ENCODE measurements at places on chromosomes 1 and 21.

- DNase-seq: no peak
These were observed 21.3 kb upstream of the S100A10 start for GRCh38 chr1:152014943-152015342.

DNA sequence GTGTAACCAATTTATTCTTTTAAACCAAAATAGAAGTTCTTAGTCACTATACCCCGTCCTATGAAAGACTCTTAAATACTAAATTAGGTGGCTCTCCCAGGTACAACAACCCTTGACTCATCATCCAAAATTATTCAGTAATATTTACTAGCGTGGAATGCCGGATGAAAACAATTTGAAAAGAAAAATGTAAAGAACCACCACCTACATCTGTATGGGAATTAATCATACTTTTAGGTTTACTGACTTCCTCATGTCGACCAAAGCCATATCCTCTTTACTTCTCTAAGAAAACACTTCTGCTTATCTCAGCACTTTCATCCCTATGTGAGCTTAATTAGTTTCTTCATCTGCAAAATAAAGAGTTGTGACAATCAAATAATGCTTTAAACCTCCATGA is 139.6 kb downstream of the AKT3 start:
- no peak for DNase-seq

GRCh38 chr1:200619894-200620272 is 668 bp downstream of the KIF14 start:
- no peak for DNase-seq

- DNase-seq: no peak
These were observed 18.5 kb downstream of the SLC66A1 start for GRCh38 chr1:19330449-19331135.

GRCh38 chr1:236039740-236040685 is 24.9 kb downstream of the NID1 start:
- DNase-seq: no peak

GRCh38 chr1:85134583-85135391 is 66.0 kb downstream of the SYDE2 start:
- no peak for DNase-seq

DNA sequence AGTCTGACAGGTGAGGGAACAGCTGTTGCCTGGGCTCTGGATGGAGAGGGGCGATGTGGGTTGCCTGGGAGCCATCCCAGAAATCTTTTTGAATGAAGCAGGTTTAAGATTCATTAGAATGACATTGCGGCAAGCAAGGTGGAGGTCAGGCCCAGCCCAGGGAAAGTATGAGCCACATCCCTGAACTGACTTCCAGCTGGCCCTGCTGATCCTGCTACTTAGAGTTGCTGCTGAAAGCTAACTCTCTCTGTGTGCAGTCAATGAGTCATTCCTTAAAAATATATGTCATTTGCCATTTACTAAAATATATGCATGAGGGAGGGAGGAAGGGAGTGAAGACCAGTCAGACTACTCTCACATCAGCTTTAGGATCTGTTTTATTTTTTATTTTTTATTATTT is 54.3 kb upstream of the RAB3GAP2 start:
- no peak for DNase-seq

- no peak for DNase-seq
These were observed 284.9 kb downstream of the PBX1 start for GRCh38 chr1:164843743-164844500.

DNA sequence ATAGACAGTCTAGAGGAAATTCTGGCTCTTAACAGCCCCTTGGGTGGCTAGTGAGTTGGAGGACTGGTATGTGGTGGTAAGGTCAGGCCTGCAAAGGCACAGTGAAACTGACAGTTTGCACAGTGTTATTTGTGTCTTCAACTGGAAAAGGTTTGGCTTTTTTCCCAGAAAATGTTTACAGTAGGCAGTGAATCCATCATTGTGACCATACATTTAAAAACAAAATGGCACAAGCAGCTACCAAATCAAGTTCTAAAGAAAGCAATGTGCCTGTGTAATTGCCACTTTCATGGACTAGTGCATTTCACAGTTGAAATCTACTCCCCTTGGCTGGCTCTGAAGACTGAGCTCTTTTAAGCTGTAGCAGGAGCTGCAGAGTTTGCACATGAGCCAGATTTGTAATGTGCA is 24.8 kb downstream of the ATPAF1 start:
- no peak for DNase-seq

DNA sequence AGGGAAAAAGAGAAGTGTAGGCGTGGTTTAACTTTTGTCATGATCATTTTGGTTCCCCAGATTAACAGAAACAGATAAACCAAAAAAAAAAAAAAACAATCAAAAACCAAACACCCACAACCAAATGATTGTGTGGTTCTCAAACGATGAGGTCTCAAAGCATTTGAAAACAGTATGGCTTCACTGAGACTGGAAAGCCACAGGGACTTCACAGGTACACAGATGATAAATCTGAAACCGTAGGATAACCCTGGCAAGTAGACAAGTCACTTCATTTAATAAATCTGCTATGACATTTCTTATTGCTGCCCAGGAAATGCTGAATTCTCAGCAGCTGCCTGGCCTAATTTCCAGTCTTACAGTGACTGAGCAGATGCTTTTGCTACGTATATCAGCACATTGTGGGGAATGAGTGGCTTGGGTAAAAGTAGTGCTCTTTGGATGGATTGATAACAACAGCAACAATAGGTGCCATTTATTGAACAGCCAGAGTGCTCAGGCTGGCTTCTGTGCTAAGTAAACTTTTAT is 6.1 kb downstream of the ST6GALNAC3 start:
- DNase-seq: no peak

DNA sequence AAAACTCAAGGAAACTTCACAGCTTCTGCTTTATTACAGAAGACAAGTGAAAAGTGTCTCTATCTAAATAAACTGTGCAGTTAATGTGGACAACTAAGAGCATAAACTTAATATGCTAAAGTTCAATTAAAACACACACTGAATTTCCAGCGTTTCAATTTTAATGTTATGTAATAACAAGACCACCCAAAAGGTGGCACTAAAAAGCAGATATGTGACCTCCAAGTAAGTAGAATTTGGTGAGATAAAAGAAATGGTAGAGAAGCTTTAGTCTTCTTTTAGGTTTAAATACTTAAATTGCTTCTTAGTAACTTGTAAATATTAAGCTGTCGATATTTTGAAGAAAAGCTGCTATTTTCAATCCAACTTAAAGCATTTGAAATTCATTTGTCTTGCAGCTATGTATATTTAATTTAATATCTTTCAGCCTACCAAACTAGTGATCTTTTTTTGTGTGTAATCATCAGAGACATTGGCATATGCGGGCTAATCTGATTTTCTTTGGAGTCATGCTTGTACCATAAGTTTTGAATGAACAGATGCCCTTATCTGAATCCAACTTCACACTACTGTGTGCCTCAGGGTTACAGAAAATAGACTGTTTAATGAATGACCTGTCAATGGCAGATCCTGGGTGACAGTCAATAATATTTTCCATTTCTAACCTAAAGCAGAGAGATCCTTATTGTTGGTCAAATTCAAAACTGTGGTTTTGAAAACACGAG is 36.5 kb upstream of the ADAMTS1 start:
- no peak for DNase-seq

- DNase-seq: no peak
These were observed 658.7 kb upstream of the CHRM3 start for GRCh38 chr1:238727670-238728069.

DNA sequence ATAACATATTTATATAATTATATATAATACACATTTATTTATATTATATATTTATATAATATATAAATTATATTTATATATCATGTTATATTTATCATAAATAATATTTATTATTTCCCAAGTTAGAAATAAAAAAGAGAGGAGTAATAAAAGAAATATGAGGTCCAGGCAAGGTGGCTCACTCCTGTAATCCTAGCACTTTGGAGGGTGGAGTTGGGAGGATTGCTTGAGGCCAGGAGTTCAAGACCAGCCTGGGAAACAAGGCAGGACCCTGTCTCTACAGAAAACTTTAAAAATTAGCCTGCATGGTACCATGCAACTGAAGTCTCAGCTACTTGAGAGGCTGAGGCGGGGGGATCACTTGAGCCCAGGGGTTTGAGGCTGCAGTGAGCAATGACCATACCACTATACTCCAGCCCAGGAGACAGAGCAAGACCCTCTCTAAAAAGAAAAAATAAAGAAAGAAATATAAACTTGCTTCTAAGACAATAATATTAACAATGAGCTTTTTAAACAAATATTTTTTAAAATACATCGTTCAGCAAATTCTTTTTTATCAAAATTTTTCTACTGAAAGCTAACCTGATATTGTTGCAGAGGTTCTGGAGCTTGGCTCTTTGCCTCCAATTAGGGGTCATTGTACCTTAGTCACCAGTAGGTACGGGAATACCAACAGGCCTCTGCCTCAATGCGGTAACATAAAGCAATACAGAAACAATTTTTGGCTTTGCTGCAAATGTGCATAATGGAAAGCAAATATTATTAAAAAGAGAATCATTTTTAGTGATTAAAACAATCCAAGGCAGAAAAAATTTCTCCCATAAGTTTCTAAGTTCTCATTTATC is 290.0 kb downstream of the SETD4 start:
- no peak for DNase-seq

DNA sequence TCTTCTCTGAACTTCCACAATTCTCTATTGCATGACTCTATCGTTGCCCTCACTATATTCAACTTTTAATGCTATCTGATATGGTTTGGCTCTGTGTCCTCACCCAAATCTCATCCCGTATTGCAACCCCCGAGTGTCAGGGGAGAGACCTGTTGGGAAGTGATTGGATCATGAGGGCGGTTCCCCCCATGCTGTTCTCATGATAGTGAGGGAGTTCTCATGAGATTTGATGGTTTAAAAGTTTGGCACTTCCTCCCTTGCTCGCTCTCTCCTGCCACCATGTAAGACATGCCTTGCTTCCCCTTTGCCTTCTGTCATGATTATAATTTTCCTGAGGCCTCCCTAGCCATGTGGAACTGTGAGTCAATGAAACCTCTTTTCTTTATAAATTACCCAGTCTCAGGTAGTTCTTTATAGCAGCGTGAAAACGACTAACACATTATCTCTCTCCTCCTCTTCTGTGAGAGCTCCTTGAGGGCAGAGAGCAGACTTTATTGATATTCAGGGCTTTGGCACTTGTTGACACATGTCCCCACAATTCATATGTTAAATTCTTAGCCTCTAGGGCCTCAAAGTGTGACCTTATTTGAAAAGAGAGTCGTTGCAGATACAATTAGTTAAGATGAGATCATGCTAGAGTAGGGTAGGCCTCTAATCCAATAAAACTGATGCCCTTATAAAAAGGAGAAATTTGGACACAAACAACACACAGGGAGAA is 52.1 kb downstream of the ADCY10 start:
- DNase-seq: no peak

DNA sequence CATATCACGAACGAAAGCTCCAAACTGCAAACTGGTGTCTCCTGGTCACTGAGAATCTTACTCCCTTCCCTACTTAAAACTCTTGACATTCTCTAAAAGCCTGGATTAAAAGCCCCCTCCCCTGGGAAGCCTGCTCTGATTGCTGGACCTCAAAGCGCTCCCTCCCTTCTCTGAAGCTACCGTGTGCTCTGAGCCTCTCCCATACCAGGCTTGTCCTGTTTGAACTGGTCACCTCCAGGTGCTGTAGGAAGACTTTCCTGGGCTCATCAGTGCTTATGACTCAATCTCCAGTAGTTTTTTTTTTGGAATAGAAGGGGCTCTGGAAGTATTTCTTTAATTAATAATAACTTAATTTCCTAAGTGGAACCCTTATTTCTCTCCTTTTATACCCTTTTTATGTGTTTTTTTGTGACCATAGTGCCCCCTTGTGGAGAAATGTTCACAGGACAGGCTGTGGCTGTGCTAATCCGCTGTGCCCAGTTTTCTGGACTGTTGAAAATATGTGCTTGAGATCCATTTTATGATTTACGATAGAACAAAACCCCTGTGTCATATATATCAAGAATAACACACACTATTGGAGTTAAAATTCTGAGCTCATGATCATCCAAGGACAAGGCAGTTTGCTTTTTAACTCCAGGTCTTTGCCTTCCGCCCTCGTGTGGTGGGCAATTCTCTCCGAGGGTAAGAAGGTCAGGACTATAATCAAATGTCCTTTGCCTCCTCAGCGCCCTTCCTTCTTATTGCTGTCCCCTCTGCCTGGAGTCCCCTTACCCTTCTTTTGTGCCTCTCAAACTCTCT is 16.9 kb downstream of the MTARC1 start:
- no peak for DNase-seq

DNA sequence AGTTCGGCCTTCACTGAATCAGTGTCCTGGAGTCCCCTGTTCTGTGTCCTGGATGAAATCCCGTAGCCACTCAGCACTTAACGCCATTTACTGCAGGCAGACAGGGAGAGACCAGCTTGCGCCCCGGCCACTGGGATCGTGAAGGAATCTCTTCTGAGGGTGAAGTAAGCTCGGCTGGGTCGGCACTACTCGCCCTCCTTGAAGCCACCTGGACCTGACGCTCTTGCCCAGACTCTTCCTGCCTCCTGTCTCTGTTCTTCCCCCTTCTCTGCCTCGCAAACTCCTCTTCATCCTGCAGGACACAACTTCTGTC is 99.9 kb upstream of the ZBTB40 start:
- no peak for DNase-seq

GRCh38 chr1:11842154-11843041 is 5.2 kb downstream of the NPPA start:
- DNase-seq: peak; percentile 33

GRCh38 chr1:26289158-26290059 is 9.5 kb downstream of the SH3BGRL3 start:
- DNase-seq: peak; percentile 84

DNA sequence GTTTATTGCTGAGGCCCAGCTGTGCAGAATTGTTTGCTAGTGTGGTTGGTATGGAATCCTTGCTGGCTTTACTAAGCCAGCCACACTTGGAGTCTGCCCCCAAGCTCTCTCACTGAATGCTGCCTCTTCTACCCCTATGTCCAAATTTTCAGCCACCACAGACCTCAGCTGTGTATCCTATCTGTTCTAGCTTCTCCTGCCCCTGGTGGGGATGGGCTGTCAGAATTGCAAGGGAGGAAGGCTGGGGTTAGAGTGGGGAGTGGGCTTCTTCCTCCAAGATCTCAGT is 4.4 kb downstream of the NHLH1 start:
- no peak for DNase-seq

GRCh38 chr1:224724566-224724965 is 108.4 kb downstream of the CNIH3 start:
- no peak for DNase-seq

DNA sequence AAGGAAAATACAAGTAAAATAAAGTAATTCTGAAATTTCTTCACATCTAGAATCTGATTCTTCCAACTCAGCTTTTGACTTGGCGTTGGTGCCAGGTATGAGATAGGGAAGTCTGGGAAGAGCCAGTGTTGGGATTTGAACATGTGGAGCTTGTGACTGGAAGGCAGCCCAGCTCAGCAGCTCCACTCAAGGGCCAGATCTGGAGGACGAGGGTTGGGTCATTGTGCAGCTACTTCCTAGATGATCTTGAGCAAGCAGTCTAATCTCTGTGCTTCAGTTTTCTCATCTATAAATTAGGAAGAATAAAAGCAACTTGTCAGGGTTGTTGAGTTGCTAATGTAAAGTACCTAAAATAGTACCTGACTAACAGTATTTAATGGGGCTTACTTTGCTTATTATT is 5.0 kb downstream of the ADARB1 start:
- no peak for DNase-seq

GRCh38 chr1:164017239-164017638 is 541.7 kb upstream of the PBX1 start:
- no peak for DNase-seq

- DNase-seq: no peak
These were observed 198.6 kb downstream of the ADGRL2 start for GRCh38 chr1:81999364-81999763.
